NCI-H1417 treated with DMSO at 0.1 percent for 48 hours (cell line): ENCODE measurements at places on chromosomes 5 and 9.

- no peak for DNase-seq
Observed at GRCh38 chr9:133440874-133441273, 18.7 kb downstream of the ADAMTS13 start.

DNA sequence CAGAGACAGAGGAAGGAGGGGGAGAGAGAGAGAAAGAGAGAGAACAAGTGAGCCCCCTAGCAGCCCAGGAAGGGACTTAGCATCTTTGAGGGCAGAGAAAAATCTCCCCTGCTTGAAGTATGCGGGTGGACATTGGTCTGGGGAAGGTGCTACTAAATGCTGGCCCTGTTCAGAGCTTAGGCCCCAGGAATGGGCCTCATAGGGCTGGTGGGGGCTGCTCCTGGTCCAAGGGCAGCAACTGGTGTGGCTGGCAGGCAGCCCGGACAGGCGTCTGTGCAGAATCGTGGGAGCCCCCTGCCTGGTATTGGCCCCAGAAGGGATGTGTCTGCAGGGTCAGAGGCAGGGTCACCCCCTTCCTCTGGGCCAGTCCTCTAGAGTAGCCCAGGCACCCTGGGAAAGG is 47.8 kb upstream of the SUSD3 start:
- no peak for DNase-seq

GRCh38 chr5:157348049-157348400 is 82.1 kb downstream of the CYFIP2 start:
- no peak for DNase-seq

DNA sequence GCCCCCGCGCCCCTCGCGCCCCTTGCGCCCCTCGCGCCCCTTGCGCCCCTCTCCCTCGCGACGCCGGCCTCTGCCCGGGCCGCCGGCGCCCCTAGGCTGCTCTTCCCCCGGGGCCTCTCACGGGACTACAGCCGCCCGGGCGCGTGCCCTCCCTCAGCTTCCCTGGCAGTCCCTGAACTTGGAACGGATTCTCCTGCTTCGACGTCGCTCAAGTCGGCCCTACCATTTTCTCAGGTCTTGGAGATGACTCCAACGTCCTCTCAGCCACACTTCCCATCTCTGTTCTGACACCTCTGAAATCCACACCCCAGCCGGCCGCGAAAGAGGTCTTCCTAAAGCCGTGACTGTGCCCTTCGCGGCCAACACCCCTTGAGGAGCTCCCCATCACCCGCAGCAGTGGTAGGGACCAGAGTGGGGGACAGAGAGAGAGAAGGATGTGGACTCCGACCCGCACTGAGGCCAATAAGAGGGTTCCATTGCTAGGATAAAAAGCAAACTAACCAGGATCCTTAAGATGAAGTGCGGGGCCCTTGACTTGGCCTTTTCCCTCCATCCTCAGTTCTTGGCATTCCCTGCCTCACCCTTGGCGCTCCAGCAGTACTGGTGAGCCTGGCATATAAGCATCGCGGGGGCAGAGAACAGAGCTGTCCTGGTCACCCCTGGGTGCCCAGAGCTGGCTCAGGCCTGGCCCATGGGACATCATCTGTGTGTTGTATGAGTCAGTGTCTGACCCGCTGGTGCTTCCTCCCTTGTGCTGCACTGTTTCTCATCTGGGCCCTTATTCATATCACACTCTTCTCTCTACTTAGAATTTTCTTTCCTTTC is 38.6 kb upstream of the GARNL3 start:
- no peak for DNase-seq

GRCh38 chr5:36599986-36600779 is 6.2 kb upstream of the SLC1A3 start:
- no peak for DNase-seq

DNA sequence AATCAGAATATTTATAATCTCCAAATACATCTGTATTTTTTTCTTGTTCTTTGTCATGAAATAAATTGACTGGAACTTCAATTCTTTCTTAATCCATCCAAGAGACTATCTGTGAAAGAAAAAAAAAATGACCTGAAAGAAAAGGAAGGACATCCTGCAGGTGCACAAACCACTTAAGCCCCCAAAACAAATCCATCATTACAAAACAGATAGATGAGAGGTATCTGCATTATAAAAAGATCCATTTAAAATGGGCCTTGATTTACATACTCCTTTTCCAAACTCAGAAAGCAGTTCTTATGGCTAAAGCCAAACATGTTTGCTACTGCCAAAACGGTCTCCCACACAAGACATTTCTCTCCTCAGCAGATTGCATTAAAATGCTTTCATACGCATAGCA is 85.5 kb downstream of the ELAVL2 start:
- DNase-seq, result no peak

DNA sequence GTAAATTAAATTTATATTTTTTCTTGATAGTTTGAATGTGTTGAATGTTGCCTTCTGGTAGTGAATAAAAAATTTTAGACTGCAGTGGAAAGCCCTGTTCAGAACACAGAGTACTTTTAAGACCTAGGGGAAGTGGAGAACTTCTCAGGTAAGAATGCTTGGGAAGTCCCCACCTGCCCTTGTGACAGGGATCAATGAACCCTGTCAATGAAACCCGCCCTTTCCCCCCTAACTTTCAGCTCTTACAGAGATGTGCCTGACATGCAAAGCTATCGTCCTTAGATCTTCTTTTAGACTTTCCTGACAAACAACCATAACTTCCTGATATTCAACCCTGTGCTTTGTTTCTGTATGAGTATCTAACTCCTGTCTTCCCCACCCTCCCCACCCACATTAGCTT is 562.7 kb downstream of the TLE4 start:
- no peak for DNase-seq

DNA sequence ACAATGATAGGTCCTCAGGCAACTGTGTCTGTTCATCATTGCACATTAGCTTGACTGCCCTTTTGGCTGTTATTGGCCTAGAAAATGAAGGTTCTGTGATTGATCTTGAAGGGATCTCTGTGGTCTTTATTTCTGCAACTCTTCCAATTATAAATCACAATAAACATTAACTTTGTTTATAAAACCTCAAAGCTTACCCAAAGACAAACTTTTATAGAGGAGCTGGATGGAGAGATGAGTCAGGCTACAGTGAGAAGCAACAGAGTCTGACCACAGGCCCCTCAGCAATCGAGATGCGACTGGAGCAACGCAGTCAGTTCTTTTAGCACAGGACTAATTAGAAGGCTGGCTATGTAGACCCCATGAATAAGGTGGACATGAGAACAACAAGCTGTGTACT is 5.3 kb downstream of the MACROH2A1 start:
- DNase-seq, result no peak

GRCh38 chr5:138651767-138652117 is 76.5 kb upstream of the HSPA9 start:
- no peak for DNase-seq

DNA sequence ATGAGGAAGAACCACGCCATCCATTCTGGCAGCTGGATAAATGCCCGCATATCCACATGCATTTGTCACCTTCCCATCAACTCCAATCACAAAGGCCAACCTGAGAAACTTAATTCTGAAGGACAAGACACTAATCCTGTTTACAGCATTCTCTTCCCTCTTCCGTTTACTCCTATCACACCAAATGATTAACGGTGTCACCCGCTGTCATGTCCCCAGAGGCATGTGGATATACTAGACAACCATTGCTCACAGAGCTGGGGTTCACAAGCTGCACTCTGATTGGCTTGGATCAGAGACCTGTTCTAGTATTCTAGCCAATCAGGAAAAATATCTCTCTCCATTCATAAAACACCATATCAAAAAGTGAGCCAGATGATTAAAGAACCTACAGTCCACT is 3.6 kb downstream of the MACROH2A1 start:
- no peak for DNase-seq

- DNase-seq, result no peak
Observed at GRCh38 chr5:156386976-156387375, 60.0 kb downstream of the SGCD start.

GRCh38 chr9:13383855-13384254 is 104.4 kb upstream of the MPDZ start:
- no peak for DNase-seq

DNA sequence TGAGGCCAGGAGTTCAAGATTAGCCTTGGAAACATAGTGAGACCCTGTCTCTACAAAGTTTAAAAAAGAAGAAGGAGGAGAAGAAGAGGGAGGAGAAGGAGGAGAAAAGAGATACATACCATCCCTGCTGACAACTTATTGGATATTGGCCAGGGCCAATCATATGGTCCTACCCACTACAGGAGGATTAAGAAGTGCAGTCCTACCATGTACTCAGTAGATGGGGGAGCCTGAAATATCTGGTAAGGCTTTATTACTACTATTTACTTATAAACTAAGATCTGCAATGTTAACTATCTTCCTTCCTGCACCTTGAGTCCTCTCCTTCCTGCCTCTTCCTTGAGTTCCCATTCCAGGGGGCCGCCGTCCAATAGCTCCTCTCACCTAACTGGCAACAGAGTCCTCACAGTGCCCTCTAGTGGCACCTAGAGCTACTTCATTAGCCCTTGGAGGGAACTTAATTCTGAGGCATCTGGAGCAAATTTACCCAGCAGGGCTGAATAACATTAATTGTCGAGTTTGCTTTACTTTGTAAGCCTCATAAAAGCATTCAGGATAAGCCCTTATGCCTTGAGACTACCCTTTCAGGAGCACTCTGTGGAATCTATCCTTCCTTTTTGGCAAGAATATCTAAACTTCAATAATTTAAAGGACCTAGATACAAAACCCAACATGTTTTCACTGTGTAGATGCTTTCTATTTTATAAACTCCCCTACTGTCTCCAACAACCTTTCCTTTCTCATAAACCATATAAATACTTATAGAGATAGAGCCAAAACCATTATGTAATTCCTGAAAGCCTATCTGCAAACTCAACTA is 39.1 kb upstream of the RANBP6 start:
- no peak for DNase-seq

GRCh38 chr5:140607031-140607430 is 25.9 kb downstream of the CD14 start:
- DNase-seq, result no peak

- no peak for DNase-seq
Observed at GRCh38 chr9:110821064-110821463, 152.5 kb downstream of the MUSK start.

DNA sequence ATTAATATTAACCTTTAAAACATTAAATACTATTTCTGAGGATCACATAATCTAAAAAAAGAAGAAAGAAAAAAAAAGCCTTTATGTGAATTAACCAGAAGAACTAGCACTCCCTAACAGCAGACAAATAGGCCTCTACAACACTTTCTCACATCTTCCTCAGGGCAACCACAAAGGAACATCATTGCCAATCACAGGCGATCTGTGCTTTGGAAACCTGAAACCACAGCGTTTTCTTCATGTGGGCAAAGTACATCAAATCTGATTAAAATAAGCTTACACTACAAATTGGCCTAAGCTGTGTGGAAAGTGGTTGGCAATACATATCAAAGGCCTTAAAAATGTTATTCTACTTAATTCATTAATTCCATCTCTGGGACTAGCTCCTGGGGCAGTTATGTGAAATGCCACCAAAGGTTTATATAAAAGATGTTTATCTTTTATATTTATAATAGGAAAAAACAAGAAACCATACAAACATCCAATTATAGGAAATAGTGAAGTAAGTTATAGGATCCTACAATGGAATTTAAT is 184.8 kb upstream of the TBCA start:
- no peak for DNase-seq

DNA sequence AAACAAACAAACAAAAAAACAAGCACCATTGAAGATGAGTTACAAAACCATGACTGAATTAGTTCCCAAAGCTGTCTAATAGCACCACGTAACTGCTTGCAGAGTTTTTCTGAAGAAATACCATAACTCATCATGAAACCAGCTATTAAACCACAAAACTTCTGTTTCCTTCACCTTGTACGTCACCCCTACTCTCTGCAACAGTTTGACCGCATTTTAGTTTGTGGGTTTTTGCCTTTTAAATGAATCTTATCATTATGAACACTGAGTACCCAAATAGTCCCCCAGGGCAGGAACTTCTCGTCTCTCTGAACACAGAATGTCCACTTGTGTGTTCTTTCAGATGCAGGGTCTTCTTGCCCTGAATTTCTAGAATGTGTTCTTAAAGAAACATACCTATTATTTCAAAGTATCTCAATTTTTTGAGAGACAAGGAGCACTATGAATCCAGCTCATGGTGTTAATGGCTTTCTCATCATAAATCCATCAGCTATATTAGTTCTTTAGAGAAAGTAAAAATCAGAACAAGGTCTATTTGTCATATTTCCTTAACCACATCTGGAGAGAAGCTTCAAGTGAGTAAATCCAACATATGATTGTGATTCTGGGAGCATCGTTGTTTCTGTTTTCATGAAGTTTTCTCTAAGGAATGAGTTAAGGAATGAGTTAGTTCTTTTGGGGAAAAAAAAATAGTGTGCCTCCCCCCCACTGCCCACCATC is 210.6 kb downstream of the AUH start:
- no peak for DNase-seq

DNA sequence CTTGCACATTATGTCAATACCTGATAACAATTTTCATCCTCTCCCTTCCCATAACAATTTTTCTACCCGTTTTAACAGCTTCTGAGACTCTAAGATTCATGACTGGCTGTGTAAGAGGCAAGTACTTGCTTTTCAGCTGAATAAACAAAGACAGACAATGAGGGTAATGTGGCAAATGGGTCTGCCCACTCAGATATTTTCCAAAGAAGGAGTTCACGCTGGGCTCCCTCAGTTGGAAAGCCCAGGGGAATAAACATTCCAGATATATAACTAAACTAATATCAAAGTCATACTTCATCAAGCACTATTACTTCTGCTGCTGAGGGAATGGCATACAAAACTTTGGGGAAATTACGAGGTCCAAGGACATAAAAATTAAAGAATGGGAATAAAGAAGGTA is 24.4 kb downstream of the MEGF9 start:
- DNase-seq, result peak; percentile 74

GRCh38 chr5:150945947-150946346 is 41.2 kb upstream of the ZNF300 start:
- DNase-seq, result no peak

DNA sequence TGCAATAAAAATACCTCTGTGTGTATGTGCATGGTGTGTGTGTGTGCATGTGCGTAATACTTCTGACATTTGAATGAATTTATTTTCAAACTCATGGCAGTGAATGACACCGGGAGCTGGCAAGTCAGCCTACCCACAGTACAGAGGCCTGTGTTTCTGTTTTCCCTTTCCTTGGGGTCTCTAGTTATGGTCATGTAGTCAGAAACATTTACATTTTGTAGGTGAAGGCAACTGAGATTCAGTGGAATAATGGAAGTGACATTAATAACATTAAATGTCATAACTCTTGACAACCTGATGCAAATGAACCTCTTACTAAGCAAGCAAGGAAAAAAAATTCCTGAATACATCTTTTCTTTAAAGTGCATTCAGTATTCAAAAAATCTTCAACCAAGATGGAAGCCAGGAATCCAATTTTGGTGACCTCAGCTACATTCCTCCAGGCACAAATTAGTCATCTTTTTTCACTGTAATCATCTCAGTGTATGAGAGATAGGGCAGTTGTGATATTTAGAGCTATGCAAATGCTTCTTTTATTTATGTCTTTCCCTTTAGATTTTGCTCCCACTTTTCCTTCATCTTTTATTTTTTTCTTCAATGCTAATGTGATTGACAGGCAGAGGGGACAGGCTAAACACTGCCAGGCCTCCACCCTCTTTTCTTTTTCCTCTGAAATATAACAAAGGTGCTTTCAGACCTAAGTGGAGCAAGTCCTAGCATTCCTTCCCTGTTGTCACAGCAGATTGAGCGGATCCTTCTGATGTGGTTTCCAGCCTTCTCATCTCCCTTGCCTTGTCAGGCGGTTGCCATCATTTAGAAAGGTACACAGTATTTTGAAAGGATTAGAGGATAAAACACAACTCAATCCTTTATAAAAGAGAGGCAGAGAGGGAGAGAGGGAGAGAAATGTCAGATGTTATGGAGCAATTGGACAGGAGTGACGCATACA is 569.8 kb upstream of the ADAMTS16 start:
- no peak for DNase-seq
